ENCODE measurements at places on chromosomes 6 and 20. TPM values are rescaled to one million over a fixed set of nuclear protein-coding genes. Genes with fewer than 3 reads are reported as not detected.

The PLAGL1 gene
- total RNA-seq = 24.3 TPM

The IL17A gene
- total RNA-seq = not detected

GRCh38 chr6:56292505-56293181 is 45.3 kb upstream of the COL21A1 start:
- peak; percentile 72 for DNase-seq

- DNase-seq = no peak
Observed at GRCh38 chr20:20737158-20737557, 24.7 kb upstream of the RALGAPA2 start.

DNA sequence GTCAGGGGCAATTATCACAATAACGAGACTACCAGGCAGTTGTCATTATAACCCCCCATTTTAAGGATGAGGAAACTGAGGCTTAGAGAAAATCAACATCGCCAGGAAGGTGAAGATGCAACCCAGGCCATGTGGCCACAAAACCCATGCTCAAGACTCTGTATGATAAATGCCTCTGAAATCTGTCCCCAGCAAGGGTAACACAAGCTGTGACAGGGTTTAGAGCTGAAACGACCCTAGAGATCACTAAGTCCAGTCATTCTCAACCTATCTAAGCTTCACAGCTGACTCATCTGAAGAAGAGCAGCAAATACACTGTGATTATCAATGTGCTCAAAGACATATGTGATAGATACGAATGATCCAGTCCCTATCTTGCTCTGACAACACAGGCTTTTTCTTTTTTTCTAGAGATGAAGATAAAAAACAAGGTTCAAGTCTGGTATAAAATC is 47.0 kb downstream of the ARHGAP18 start:
- no peak for DNase-seq

DNA sequence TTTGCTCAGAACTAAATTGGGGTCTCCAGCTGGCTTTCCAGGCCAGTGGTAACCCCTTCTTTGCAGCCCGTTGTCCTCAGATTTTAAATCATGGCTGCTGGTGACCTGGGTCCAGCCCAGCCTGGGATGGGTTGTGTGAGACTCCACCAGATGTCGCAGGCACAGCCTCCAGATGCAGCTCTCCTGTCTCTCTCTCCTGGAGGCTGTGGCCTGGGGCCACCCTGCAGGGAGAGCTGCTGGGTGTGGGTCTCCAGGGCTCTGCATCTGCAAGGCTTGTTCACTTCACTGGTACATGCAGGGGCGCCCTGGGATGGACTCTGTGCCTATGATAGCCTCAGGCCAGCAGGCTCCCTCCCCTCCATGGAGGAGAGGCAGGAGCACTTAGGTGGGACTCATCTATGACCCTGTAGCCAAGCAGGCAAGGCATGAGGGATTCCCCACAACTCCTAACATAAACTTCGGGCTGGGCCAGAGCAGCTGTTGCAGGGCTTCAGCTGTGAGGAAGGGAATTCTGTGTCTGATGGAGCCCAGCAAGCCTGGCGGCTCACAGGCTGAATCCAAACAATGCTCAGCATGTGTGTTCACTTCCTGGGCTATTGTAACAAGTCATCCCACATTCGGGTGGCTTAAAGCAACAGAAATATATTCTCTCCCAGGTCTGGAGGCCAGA is 94.7 kb upstream of the NXT1 start:
- no peak for DNase-seq

GRCh38 chr20:62652041-62652893 is 10.0 kb downstream of the SLCO4A1 start:
- peak; percentile 87 for DNase-seq

- DNase-seq = no peak
Observed at GRCh38 chr6:116764961-116765841, at the start of gene FAM162B. TSS of gene FAM162B (minus strand) at chr6:116765719. CDS start at chr6:116765576, 143 bp downstream.

GRCh38 chr6:53264915-53265607 is 83.7 kb downstream of the ELOVL5 start:
- no peak for DNase-seq

All from Panc1 (cell line).